ENCODE measurements at places on chromosomes 7 and 10.
A peak's percentile ranks its signal among the peaks of the same experiment; 100 is the strongest.

DNA sequence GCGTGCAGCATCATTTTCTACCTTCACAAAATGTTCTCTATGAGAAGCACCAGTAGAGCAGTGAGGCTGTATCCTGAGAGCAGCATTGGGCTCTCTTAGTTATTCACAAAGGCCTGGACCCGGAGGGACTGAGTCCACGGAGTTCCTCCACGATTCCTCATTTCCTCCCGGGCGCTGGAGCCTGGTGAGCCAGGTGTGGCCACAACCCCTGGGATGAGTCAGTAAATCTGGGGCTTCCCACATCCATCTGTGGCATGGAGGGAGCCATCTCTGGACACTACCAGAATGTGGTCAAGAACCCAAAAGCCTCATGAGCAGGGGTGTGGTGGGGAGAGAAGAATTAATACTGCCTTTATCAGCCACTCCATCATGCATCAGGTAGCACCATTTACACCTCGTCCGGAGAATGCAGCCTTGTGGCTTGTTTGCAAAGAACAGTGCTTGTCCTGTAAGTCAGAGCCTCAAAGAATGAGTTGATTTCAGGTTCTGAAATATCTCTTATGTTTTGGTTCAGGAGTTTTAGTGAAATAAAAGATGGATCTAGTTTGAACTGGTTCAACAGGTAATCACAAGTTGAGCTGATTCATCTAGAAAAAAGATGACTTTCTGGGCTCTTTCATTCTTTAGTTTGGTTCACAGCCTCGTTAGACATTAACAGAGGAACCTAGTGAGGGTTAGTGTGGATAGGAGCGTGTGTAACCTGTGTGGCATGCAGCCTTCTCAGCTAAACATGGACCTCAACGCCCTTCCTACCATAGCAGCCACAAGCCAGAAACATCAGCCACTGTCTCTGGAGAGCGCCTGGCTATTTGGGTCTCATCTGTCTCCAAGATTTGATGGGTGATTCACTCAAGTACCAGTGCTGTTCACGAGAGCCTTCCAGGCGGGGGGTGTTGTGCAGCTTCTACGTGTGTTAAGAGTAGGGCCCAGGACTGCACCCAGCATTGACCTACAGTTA, 95.2 kb downstream of the WDR37 start:
- DNase-seq = no peak

GRCh38 chr10:78541481-78542140, 507.9 kb downstream of the RPS24 start:
- DNase-seq = no peak

GRCh38 chr10:20443094-20443493, 454.0 kb downstream of the NEBL start:
- no peak for DNase-seq

- DNase-seq = no peak
These were observed 52.6 kb downstream of the INPP5A start for GRCh38 chr10:132590094-132590751.

DNA sequence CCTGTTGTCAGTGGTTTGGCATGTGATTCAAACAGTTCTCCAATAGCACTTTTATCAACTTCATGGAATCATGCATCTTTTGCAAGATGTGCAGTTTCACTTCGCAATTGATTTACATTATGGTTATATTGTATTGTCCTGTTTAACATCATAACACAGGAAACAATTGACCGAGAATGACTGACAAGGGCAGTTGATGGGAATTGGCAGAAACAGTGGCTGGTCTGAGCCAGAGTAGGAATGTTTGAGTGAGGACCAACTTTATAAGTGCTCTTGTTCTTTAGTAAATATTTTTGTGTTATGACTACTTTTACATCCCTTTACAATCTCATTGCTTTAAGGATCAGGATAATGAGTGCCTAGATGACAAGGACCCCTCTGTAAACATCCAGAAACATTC, 2.2 kb downstream of the KLHL7 start:
- no peak for DNase-seq

GRCh38 chr7:135681762-135682161, 19.4 kb downstream of the STMP1 start:
- DNase-seq = no peak

- DNase-seq = no peak
These were observed 56.8 kb downstream of the GPR141 start for GRCh38 chr7:37740398-37740797.

- no peak for DNase-seq
These were observed 113.2 kb downstream of the CALCR start for GRCh38 chr7:93461350-93461749.

DNA sequence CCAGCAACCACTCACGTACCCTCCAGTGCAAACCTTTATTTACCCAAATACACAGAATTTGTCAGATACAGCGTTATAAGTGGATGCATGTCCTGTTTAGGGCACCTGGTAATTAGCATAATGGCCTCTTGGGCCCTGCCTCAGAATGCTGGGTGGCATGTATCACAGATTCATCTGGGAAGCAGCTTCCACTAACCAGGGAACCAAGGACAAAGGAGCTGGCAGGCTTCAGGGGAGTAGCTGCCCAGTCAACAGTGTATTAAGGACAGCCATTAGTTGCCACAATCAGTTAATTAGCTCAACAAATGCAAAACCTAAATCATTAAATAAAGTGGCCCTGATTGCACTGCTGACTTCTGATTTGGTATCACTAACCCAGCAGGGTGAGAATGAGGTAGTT, 105.7 kb downstream of the RAPGEF5 start:
- DNase-seq = no peak

DNA sequence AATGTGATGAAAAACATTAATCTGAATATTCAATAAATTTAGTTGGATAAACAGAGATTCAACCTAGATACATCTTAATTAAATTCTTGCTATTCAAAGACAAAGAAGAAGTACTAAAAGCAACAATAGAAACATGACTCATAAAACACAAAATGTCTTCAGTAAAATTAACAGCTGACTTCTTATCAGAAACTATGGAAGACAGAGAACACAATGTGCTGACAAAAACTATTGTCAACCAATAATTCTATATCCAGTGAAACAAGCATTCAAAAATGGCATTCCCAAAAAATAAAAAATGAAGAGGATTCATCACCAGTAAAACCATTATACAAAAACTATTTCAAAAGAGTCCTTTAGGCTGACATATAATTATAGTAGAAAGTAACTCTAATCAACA, 400.5 kb upstream of the SORCS1 start:
- DNase-seq = no peak

GRCh38 chr10:114174695-114175188, 739 bp upstream of the CCDC186 start:
- no peak for DNase-seq

- no peak for DNase-seq
These were observed 396 bp upstream of the EXOC4 start for GRCh38 chr7:133252506-133252857.

- DNase-seq = peak; percentile 23
These were observed 181.3 kb downstream of the SDK1 start for GRCh38 chr7:3482147-3482921.

DNA sequence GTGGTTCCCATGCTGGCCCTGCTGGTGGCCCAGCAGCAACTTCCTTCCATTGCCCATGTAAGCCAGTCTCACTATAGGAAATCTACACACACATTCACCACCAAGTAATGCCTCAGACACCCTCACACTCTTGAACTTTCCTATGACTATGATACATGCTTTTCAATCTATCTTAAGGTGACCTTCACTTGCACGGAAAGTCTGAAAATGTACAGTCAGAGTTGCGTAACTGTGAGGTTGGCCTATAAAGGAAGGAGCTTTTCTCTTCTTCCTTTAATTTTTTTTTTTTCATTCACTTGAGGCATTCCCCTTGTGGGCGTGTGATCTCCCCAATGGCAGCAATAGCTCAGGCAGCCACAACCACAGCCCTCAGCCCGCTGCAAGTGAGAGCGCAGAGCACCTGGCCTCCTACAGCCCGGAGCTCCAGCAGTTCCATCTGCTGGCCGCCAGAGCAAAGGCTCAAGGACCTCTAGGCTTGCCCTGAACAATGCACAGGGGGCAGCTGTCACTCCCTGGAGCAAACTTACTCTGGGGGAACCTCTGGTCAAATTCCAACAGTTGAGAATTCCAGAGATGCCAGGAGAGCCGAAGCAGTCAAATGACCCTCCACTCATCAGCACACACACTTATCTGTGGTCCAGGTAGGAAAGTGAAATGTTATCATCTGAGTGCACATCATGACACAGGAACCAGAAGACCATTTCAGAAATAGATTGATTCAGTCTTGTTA, 123.1 kb upstream of the ADO start:
- DNase-seq = no peak

- DNase-seq = no peak
These were observed 160.6 kb upstream of the SHH start for GRCh38 chr7:155972651-155973390.

GRCh38 chr10:3054183-3054850, 13.0 kb upstream of the PFKP start:
- no peak for DNase-seq

DNA sequence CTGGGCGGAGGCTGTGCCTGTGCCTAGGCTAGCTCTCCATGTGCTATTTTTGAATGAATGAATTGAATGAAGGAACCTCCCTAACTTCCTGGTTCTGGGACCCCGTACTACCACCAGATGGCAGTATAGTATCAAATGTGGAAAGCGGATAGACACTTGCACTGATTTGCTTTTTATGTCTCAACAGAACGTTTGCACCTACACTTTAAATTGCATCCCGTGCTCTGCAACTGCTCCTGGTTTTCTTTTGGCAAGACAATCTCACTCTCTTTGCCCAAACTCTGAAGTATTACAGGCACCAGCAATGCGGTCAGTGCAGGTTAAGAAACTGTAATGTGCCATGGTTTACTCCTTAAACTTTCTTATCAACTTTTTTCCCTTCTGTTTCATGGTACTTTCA, 6.5 kb downstream of the FZD8 start:
- DNase-seq = peak; percentile 39

- DNase-seq = no peak
These were observed 56.5 kb downstream of the CDH23 start for GRCh38 chr10:71453186-71453585.

- DNase-seq = no peak
These were observed 12.6 kb downstream of the FFAR4 start for GRCh38 chr10:93579089-93579488.

GRCh38 chr7:147510923-147511322, 1079.6 kb upstream of the C7orf33 start:
- no peak for DNase-seq

DNA sequence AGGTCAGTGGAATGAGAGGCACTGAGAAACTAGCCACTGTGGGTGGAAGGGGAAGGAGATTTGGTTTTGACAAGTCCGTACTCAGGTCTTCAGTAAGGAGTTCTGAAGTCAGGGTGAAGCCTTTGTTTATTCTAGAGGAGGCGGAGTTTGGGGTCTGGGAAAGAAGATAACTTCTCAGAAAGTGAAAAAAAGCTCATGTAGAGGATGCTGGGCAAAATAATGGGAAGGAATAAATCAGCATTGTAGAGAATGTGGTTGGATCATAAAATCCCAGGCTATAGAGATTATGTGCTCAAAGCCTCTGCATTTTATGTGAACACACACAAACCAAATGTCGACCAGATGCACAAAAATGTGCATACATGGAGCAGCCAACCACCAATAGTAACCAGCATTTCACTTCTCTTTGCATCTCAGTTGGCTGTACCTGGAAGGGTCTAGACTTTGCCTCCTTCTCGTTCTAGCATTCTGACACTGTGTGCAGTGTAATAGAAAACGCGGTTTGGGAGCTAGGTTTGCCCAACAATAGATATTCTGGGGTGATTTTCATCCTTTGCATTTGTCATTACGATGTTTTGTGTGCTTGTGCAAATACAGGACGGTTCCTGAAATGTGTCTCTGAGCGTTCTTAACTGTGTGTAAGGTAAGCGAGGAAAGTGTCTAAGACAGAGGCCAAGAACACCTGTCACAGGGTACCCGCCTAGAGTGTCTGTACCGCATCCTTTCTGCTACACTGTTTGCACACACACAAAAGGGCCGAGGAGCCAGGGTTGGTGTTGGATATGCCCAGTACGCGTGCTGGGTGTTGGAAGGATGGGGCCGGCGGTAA, 603 bp upstream of the HECW1 start:
- DNase-seq = no peak

DNA sequence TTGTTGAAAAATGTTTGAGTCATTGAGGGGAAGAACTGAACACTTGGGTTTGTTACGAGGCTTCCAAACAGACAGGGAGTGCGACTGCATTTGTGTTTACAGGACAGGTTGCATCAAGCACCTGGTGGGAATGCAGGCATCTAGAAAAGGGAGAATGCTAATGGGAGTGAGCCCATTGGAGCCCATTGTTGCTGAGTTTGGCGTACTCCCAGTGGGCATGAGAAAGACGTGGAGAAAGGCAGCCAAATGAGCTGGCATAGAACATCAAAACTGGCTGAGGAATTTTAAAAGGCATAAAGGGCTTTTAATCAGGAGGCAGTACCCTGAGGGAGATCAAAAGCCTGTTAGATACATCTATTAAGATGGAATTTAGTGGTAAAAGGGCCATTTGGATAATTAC, 171.6 kb upstream of the NPSR1 start:
- DNase-seq = no peak

DNA sequence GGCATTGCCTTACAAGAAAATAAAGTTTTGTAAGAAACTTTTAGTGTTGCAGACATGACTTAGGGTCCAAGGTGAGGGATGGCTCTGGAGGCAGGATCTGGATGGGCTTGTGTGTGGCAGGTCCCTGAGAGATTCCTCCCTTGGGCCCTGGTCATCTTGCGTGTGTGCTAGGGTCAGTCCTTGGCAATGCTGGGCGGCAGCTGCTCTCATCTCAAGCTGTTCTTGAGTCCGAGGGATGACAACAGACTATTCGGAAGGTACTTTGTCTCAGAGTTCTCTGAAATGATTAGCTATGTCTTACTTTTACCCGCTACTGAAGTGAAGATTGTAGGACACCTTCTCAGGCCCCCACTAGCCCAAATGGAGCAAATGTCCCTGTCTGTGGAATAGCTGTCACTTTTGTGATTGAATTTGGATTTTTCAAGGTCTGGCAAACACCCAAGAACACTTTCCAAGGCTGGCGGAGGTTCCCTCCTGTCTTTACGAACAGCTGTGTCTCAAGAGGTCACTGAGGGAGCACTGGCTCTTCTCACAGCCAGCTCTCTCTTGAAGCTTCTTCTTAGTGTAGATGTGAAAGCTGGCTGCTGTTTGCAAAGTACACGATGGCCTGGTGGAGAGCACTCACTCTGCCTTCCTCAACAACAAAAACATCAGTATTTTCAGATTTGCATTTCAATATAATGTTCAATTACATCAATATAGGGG, 253.6 kb downstream of the STK31 start:
- DNase-seq = no peak

DNA sequence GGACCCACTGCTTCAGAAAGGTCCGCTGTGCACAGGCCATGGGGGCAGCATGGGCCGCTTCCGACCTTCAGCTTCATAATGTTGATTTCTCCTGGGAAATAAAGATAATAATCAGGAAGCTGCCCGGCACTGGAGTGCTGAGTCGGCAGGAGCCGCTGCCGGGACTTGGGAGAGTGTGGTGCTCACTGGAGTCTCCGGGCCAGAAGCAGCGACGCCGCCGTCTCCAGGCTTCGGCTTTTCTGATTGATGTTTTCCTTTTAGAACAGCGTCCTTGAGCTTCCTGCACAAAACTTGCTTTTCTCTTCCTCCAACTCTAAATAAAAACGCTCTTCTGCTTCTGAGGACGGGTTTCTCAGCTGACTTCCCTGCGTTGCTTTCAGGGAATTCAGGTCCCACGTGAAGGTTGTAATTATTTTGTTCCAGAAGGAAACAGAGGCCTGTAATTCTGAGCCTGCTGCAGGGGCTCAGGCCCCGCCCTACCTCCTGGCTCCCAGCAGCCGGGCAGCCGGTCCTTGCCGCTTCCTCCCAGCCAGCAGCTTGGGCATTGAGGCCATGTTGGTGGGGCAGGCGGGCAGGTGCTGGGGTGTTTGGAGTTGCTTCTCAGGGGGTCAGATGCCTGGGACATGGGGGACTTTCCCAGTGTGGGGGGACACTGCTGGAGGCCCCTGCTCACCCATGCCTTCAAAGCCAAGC, 14.7 kb downstream of the PWWP2B start:
- no peak for DNase-seq

All from NCI-H2029 treated with DMSO at 0.1 percent for 48 hours (cell line).